ENCODE measurements at places on chromosomes 13 and 19.
A peak's percentile ranks its signal among the peaks of the same experiment; 100 is the strongest.

- DNase-seq = no peak
These were observed 10.6 kb upstream of the NDUFS7 start for GRCh38 chr19:1373042-1373533.

DNA sequence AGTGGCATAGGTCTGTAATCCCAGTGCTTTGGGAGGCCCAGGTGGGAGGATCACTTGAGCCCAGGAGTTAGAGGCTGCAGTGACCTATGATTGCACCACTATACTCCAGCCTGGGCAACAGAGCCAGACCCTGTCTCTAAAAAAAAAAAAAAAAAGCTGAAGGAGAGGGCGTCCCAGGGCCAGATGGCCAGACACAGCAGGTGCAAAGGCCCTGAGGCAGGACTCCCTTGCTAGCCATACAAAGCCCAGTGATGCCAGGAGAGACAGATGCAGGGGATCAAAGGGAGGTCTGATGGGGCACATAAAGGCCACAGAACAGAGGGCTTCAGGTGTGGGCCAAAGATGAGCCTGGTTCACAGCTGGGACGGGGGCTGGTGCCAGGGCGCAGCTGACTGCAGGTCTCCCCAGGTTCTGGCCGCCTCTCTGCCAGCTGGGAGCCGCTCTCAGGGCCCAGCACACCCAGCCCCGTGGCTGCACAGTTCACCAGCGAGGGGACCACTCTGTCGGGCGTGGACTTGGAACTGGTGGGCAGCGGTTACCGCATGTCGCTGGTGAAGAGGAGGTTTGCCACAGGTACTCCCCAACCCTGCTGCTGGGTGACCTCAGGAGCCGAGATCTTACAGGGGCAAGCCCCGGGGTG is 7.5 kb upstream of the B3GNT3 start:
- DNase-seq = no peak

DNA sequence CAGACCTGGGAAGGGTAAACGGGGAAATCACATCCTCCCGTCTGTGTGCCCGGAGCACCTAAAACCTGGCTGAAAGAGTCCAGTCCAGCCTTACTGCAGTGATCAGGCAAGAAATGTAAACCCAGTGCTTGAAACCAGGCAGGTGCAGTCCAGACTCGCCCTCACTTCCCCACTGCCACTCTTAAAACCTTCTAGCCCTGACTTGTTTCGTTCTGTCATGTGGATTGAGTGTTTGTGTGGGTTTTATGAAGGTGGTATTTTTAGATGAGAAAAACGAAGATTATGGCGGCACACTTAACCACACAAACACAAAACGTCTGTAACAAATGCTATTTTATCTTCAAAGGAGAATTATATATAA is 839 bp upstream of the CKAP2 start:
- peak; percentile 54 for DNase-seq

DNA sequence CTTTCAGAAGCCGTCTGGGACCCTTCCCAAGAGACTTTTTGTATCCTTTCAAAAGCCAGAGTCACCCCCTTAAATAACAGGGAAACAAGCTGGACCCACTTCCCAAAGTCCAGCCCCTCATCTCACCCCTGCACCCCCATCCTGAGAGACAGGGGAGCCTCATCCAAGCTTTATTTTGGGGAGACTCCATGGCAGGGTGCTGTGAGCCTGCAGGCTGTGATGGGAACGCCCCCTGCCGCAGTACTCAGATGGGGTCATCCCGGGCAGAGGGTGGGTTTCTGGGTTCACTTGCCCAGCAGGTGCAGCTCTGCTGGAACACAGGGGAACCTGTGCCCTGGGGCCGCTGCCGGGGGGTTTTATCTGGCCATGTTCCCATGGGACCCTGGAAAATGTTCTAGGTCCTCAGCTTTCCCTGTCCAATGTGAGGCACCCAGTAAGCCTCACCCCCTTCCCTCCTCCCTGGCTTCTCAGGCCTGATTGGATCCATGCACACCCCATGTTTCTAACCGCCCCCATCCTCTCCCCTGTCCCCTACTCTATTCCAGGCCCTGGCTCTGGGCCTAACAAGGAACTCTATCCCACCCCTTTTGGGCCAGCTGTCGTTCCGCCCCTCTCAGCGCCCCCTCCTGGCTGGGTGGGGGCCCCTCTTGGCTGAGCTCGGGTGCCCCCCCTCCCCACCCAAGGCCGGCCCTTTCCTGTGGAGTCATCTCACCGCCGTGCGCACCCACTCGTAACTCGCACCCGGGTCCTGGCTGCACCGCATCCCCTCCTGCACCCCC is 1.0 kb downstream of the HIF3A start:
- DNase-seq = no peak

DNA sequence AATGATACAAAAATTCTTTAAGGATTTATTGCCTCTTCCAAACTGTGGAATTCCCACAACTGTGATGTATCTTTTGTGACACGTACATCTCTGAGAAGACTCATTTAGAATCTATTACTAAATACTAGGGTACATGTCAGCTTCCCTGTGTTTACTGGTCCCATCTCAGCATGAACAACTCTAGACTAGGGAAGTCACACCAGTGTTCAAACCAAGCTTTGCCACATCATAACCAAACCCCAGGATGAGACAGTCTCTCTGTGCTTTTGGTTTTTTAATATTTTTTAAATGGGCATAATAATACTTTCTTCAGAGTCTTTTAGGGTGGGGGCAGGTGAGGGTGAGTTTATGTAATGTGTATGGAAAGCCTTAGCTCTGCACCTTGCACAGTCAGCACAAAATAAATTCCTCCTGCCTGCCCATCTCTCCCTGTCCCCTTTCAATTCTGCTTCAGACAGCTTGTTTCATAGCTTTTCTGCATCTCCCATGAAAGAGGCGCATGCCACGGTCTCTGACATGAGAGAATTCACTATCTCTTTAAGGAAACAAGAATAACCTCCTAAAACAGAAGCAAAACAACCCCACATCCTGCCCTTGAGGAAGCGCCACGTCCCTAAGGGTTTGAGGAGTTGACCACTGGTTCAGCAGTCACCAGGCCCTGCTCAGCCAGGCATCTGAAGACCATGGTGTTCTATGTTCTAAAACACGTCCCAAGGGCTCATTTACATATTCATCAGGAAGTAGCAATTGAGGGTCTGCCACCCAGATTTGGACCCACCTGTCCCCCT is 174.5 kb downstream of the USP12 start:
- no peak for DNase-seq

DNA sequence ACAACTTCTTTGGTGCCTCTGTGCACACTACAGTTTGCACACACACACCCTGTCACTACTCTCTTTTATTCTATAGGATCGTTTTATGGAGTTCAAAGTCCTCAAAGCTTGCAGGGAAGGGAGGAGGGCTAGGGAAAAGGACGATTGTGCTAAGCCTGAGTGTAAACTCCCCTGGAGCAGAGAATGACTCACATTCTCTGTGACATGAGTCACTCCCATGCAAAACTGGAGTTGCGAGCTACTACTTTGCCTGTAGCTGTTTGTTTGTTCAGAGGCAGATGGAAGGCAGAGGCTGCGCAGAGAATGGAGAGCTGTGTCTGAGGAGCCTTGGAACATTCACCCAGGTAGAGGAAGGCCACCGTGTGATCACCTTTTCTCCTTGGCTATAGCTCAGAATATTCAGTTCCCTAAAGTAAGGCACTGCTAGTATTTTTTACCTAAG is 80.5 kb upstream of the MBNL2 start:
- DNase-seq = peak; percentile 4
